ENCODE measurements at places on chromosomes 6 and 20. TPM values are rescaled to one million over a fixed set of nuclear protein-coding genes. Genes with fewer than 3 reads are reported as not detected.

DNA sequence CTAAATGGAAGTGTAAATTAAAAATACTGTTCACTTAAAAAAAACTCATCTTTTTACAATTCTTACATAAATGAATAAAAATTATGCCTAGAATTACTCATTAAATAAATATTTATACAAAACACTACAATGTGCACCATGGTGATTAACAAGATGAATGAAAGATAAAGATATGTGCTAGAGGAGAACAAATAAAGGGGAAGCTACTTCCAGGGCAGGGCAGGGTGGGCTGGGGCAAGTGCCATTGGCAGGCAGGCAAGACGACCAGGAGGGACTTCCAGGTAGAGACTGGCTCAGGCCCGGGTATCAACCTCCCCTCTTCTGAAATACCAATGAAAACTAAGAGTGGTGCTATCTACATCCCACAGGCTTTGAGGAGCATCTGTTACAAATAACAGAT lies 20.4 kb downstream of the PREP start:
- no peaks in the 10 kb centered on the region for H3K27me3 ChIP-seq
- H3K36me3 ChIP-seq: no peaks in the 10 kb centered on the region
- H3K4me3 ChIP-seq: no peak overlapping the region
- H3K4me1 ChIP-seq: no peaks in the 10 kb centered on the region
- no peak overlapping the region for H3K27ac ChIP-seq

- H3K27ac ChIP-seq: no peak overlapping the region
- H3K27me3 ChIP-seq: no peaks in the 10 kb centered on the region
- DNase-seq: no peak
- no peak overlapping the region for H3K4me3 ChIP-seq
These were observed 33.9 kb downstream of the PPARD start for GRCh38 chr6:35376281-35376680.

- H3K27ac ChIP-seq: no peak overlapping the region
- H3K36me3 ChIP-seq: no peaks in the 10 kb centered on the region
- no peak overlapping the region for H3K4me3 ChIP-seq
- H3K27me3 ChIP-seq: no peaks in the 10 kb centered on the region
- no peaks in the 10 kb centered on the region for H3K4me1 ChIP-seq
These were observed 27.8 kb upstream of the LGSN start for GRCh38 chr6:63347599-63347998.

DNA sequence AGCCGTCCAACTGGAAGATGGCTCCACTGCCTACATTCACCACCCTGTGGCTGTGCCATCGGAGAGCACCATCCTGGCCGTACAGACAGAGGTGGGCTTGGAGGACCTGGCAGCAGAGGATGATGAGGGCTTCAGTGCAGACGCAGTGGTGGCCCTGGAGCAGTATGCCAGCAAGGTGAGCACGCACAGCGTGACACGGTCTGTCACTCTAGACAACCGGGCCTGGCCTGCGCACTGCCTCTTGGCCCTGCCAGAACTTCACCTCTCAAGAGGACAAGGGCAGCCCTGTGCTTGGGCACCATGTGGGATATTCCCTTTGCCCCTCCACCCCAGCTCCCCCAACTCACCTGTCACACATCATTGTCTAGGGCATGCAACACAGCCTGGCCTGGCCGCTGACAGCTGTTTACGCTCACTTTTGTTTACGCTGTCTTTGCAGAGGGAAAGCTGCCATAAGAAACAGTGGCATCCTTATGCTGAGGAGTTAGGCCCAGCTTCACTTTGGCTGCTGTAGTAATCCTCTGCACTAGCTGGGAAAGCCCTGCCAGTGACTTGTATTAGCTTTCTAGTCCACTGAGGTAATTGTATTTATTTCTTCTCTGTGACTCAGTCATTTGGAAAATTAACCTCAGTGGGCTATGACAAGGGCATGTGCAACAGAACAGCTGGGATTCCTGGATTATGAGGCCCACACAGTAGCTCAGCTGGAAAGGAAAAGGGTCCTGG lies 9.8 kb upstream of the DEF6 start:
- no peak for DNase-seq
- no peak overlapping the region for H3K4me3 ChIP-seq
- no peaks in the 10 kb centered on the region for H3K4me1 ChIP-seq
- no peaks in the 10 kb centered on the region for H3K27me3 ChIP-seq
- H3K27ac ChIP-seq: no peak overlapping the region

DNA sequence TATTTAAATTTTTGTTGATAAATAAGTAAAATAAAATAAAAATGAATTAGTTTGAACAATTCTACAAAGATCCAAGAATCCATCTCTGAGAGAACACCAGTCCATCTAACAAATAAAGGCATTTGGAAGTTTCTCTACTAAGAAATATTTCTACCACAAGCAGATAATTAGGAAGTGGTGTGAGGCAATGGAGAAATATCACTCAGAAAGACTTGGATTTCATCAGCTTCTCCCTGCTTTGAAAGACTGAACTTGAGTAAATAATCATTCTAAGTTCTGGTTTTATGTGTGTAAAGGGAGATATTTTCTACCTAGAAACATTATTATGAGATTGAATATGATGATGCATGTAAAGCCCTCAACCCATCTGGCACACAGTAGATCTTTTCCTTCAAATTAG lies 17.8 kb upstream of the TCF21 start:
- H3K4me3 ChIP-seq: no peak overlapping the region
- no peak overlapping the region for H3K27ac ChIP-seq
- no peaks in the 10 kb centered on the region for H3K27me3 ChIP-seq
- H3K36me3 ChIP-seq: no peaks in the 10 kb centered on the region
- H3K4me1 ChIP-seq: no peaks in the 10 kb centered on the region

GRCh38 chr6:30799210-30799609 lies 54.9 kb upstream of the IER3 start:
- no peaks in the 10 kb centered on the region for H3K36me3 ChIP-seq
- peaks cover 21% of the 10 kb centered on the region for H3K4me1 ChIP-seq
- no peak overlapping the region for H3K4me3 ChIP-seq
- no peak overlapping the region for H3K27ac ChIP-seq
- DNase-seq: no peak
- H3K27me3 ChIP-seq: no peaks in the 10 kb centered on the region

The PAQR8 gene
- 17.9 TPM for polyA plus RNA-seq

The PAK5 gene
- not detected for polyA plus RNA-seq

The TTK gene
- 0.06 TPM for polyA plus RNA-seq

The LGSN gene
- 0.12 TPM for polyA plus RNA-seq

All from CD8-positive, alpha-beta memory T cell (primary cell).